ENCODE measurements at places on chromosomes 12 and 14.

- DNase-seq, result no peak
Measured at GRCh38 chr12:4244868-4245267, 28.7 kb upstream of the CCND2 start.

GRCh38 chr14:95146079-95146771 lies 11.1 kb downstream of the DICER1 start:
- DNase-seq, result no peak

- peak; percentile 37 for DNase-seq
Measured at GRCh38 chr14:99233222-99234035, 38.6 kb downstream of the BCL11B start.

- DNase-seq, result no peak
Measured at GRCh38 chr14:103267226-103267910, 66.7 kb upstream of the EIF5 start.

DNA sequence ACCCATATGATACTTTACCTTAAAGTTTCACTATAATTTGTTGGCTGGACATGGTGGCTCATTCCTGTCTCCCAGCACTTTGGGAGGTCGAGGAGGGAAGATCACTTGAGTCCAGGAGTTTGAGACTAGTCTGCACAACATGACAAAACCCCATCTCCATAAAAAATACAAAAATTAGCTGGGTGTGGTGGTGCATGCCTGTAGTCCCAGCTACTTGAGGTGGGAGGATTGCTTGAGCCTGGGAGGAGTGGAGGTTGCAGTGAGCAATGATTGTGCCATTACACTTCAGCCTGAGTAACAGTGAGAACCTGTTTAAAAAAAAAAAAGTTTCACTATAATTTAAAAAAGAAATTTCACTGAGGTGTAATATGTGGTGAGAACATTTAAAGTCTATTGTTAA lies 21.2 kb downstream of the DERA start:
- no peak for DNase-seq

DNA sequence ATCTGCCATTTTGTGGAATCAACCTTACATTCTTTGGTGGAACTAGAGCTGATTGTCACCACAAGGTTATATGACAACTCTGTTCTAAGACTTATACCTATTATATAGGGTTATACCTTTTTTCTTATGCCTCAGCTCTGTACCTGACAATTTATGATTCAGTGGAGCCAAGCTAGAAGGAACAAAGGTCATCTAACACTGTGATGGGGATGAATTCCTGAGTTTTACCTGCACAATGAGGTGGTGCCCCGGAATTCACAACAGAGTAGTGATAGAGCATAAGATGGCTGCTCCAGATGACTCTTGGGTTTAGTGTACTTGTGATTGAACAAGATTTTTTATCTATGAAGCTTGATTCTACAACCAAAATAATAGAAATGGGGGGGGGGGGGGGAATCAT lies 207.3 kb downstream of the PCNX1 start:
- no peak for DNase-seq

DNA sequence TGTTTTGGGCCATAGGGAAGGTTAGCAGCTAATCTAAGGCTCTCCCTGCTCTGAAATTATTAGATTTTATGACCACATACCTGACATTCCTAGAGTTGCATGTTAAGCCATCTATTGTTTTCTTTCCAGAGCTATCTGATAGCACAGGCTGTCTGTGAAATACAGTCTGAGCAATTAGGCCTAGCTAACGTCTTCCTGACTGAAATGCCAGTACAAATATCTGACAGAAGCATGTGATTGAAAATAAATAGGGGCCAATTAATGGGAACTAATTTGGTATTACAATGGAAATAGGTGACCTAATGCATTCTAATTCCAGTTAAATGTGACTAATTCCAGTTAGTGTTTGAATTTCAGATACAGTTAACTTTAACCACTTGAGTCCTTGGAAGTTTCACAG lies 115.2 kb downstream of the C12orf75 start:
- peak; percentile 26 for DNase-seq

DNA sequence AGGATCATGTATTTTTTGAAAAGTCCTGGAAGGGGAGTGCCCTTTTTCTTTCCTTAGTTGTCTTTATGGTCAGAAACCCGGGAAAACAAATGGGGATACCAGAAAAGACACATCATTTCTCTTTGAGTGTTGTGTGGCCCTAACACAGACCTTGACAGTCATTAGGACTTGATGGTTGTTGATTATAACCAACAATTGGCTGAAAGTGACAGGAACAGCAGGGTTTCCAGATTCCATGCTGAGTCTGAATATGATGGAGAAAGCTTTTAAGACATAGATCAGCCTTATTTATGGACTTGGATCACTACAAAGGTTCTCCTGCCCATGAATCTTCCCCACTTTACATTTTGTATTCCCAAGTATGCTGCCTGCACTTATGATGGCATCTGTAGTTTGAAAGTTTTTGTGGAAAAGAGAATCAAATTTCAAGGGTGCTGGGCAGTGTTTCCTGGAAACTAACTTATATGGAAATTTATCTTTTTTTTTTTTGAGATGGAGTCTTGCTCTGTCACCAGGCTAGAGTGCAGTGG lies 30.4 kb downstream of the POLR3B start:
- DNase-seq, result no peak

Measured in ELF-1 (cell line).